Right ventricle myocardium superior (tissue), 1 donor: ENCODE measurements at places on chromosomes 11 and 22. TPM values are rescaled to one million over a fixed set of nuclear protein-coding genes. Genes with fewer than 3 reads are reported as not detected.

- no peak for DNase-seq
Observed at GRCh38 chr22:19352766-19353165, 61.2 kb upstream of the CLTCL1 start.

DNA sequence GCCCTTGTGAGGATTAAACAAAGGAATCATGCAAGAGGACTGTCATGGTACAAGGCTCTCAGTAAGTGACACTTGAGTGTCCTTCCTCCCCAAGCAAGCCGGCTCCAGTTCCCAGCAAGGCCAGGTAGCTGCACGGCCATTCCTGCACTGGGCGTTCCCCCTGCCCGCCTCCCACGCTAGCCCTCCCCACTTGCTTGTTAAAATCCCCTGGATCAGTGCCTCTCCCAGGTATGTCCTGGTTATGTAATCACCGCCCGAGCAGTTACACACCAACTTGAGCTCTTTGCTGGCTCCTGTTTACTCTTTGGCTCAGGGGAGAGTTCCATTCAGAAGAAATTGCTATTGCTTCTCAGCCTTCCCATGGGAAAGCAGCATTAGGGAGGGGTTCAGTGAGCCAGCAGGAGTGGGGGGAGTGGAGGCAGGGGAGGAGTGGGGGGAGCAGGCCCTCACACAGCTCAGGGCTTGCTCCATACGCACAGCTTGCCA lies 19.4 kb upstream of the MYEOV start:
- no peak for DNase-seq

Gene SLC22A25
- total RNA-seq = not detected

Gene NPAS4
- not detected for total RNA-seq

DNA sequence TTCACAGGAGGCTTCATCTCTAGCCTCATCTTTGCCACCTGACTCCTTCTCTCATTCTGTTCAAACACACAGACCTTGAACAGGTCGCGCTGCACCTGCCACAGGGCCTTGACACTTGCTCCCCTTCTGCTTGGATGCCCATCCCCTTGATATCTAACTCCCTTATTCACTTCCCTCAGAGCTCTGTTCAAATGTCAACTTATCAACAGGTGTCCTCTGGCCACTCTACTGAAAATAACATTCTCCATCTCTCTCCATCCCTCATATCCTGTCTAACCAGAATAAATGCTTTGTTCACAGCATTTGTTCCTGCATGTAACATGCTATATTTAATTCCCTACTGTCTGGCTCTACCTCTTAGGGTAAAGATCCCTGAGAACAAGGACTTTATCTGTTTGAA lies 67.2 kb upstream of the DRD2 start:
- no peak for DNase-seq

Gene P2RY2
- total RNA-seq = 22.5 TPM

GRCh38 chr22:48098243-48098920 lies 1335.9 kb downstream of the TBC1D22A start:
- no peak for DNase-seq

DNA sequence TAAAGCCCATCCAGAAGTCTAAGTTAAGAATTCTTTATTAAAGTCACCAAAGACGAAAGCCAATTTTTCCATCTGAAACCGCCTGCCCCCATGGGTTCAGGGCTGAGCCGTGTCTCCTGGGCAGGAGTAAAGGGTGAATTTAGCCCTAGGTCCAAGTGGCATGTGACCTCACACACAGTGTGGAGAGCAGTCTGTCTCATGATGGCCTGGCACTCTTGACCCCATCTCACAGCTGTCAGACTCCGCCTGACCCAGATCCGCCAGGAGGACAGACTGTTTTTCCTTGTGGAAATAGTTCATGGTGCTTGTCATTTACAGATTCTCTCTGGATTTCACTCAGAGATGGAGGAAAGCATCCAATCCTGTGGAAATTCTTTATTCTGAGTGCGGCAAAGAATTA lies 109.7 kb downstream of the GALNT18 start:
- DNase-seq = no peak
